Right ventricle myocardium superior (tissue), 1 donor: ENCODE measurements at places on chromosomes 1 and 21. TPM values are rescaled to one million over a fixed set of nuclear protein-coding genes. Genes with fewer than 3 reads are reported as not detected.

- DNase-seq, result no peak
These were observed 19.0 kb upstream of the PTPN14 start for GRCh38 chr1:214570442-214570841.

The MCOLN3 gene
- total RNA-seq, result 1.7 TPM

DNA sequence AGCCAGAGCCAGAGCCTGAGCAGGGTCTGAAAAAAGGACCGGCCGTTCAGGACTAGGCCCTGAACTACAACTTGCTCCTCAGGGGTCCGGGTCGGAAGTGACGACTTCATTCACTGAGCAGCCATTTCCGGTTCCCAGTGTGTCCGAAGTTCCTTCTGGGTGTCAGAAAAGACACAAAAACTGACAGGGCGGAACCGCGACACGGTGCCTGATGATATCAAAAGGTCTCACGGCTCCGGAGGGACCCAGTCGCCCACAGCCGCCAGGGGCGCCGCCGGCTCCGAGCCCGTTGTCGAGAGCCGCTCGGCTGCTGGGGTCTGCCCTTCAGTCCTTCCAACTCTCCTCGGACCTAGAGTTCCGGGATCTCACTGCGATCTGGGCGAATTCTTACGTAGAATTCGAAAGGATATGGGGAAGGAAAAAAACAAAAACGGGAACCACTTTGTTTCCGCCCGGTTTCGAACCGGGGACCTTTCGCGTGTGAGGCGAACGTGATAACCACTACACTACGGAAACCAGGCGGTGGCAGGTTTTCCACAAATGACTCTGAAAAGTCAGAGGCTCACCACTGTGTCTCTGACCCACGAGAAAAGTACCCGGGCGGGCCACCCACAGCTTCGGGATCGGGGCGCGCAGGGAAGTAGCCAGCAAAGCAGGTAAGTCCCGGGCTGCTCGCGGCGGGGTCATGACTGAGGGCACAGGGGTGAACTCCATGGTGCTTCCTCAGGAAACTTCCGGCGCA is 31.8 kb upstream of the CFAP126 start:
- DNase-seq, result peak; percentile 92

The USP24 gene
- 32.9 TPM for total RNA-seq

- no peak for DNase-seq
These were observed 1.5 kb downstream of the KCNA3 start for GRCh38 chr1:110673197-110673701.

DNA sequence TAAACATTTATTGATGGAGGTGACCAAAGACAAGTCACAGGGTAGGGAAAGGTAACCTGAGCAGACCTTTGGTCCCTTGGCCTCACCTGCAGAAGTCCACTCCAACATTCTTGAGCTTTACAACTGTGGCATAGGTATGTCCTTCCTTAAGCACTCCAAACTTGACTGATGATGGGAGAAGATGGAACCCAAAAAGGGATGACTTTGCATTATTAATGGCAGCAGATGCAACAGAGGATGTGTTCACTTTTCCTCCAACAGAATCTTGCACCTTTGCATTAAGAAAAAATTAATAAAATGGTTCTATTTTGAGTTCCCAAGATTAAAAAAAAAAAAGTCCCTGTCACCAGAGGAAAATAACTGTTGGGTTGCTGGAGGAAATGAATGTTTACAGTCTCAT is 42.2 kb downstream of the WDR3 start:
- no peak for DNase-seq

- DNase-seq, result no peak
These were observed 1336.6 kb downstream of the BRINP3 start for GRCh38 chr1:189141056-189141455.

The PLA2G2C gene
- not detected for total RNA-seq

- DNase-seq, result no peak
These were observed 30.2 kb downstream of the SNAP47 start for GRCh38 chr1:227765261-227766014.

DNA sequence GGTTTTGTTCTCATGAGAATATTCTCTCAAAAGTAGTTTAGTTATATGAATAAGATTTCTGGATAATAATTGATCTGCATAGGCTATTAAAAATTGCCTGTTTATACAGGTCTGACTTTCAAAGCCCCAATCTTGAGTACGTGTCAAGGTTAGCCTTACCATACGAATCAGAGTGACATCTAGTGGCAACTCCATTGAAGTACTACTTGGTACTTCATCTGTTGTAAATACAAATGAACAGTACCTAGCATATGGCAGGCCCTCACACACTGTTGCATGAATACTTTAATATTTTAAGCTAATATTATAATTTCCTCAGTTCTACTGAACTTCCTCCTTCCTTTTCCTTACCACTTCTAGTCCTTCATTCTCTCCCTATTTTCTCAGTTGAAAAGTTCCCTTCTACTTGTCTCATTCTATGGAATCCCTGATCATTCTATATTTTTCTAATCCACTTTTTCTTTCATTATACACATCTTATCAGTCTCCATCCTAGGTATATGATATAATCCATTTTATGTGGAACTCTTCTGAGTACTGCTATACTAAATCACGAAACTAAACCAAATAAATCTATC is 101.2 kb downstream of the AKT3 start:
- no peak for DNase-seq

The DRAXIN gene
- 0.05 TPM for total RNA-seq

GRCh38 chr21:43328958-43329691 is 97.8 kb downstream of the SIK1 start:
- DNase-seq, result no peak

GRCh38 chr1:106502659-106503058 is 553.8 kb upstream of the PRMT6 start:
- DNase-seq, result no peak

DNA sequence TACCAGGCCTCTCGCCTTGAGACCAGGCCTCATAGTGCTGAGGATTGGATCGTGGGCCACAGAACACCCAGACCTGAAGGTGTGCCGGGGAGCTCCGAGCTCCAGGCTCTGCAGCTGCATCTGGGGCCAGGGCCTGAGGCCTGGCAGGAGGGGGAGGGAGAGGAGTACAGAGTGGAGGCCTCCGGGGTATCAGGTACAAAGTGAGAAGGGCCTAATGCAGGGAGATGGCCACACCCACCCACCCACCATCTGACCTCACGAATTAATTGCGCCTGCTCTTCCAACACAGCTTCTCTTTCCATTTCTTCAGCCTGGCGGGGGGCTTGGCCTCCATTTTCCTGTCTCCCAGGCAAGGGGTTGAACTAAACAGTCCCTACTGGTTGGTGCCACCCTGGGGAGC is 99.4 kb upstream of the ARHGEF16 start:
- DNase-seq, result no peak

The KCNJ10 gene
- total RNA-seq, result 0.16 TPM

- DNase-seq, result peak; percentile 81
These were observed 155.9 kb upstream of the RUNX1 start for GRCh38 chr21:35204850-35205541.

DNA sequence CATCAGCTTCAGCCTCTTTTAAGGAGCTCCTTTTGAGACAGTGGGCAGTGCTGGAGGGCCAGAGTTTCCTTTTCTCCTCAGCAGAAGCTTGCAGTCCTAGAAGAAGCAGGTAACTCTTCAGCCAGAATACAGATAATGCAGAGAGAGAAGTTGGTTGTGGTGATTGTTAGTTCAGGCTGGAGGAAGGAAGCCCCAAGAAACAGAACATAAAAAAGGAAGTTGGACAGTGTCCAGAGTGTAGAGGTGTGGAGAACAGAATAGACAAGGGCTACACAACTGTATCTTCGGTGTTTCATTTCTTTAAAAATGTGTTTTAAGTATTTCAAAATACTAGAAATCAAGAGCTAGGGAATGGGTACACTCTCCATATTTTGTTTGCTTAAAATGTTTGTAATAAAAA is 6.4 kb upstream of the TACSTD2 start:
- no peak for DNase-seq

DNA sequence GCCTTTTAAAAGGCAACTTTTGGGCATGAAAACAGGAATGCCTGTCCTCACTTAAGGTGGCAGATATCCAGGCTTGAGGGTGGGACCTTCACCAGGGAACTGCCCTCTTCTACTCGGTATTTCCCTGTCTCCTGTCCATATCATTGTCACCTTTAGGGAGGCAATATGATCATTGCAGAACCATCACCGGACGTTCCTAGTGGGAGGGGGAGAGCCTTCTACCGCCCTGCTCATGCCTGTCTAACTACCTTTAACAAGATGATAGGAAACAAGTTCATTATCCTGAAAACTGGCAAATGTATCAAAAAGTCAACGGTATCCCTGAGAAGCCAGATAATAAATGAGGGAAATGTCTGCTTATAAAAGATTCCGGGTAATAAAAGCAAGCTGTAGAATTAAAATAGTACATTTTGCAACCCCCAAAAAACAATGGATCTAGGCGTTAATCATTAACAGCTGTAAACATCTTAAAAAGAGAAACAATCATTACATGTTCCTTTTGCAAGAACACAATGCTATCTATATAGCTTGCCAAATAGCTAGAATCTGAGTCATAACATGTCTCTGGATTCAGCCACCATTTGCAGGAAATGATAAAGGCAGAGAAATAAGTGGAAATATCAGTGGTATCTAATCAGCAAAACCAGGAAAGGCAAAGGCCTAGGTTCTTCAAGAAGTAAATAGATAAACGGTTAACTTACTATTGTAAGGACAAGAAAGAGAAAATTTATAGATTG is 852.9 kb upstream of the ADGRL4 start:
- no peak for DNase-seq

- DNase-seq, result no peak
These were observed 145.7 kb downstream of the KCNK2 start for GRCh38 chr1:215228193-215228592.

The KMO gene
- 0.56 TPM for total RNA-seq

The CELA2B gene
- total RNA-seq, result not detected

DNA sequence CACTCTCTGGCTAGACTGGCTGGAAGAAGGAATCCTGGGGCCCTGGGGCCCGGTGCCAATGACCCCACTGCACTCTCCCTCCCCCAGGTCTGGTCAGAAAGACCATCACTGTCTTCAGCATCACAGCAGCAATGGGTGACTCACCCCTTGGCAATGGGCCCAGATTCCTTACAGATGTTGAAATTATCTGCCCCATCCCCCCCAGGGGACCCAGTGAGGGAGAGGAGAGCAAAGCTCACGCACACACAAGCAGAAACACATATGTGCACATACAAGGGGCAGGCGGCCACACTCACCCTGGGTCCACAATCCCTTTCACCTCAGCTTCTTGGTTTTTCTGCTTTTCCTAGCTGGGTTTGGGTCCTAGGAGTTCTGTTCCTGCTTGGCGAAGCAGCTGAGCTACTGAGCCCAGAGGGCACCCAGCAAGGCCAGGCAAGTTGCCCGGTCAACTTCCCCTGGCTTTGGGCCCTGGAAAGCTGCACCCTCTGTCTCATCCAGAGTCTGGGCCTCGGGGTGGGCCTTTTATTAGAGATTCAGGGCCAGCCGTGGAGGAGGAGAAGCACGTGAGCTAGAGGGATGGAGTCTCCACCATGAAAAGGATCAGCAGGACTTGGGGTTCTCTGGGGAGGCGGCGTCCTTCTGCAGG is 2.6 kb downstream of the COL16A1 start:
- peak; percentile 91 for DNase-seq

- DNase-seq, result no peak
These were observed 43.4 kb upstream of the SLC19A2 start for GRCh38 chr1:169529068-169529642.

DNA sequence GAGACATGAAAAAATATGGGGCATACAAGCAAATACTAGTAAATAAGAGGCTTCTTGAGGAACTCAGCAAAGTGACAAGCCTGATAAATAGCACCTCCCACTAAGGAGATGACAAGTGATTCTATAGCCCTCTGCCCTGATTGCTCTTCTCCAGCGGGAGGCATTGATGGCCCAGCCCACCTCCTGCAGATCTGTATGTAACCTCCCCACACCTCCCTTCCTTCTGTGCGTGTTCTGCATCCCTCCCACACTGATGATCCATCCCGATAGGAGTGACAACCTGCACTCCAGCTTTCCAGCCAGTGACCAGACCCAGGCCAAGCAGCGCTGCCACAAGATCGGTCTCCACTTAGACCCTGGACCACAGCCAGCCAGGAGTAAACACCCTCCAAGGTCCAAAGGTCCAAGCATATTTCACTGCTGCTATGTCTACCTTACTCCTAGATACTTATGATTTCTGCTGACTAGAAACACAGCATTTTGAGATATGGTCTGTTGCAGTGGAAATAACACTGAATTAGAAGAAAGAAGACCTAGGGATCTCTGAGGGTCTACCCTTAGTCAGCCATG is 176.1 kb downstream of the BRINP2 start:
- DNase-seq, result no peak

The MAP3K6 gene
- total RNA-seq, result 41.0 TPM

The KCNA2 gene
- 0.70 TPM for total RNA-seq

DNA sequence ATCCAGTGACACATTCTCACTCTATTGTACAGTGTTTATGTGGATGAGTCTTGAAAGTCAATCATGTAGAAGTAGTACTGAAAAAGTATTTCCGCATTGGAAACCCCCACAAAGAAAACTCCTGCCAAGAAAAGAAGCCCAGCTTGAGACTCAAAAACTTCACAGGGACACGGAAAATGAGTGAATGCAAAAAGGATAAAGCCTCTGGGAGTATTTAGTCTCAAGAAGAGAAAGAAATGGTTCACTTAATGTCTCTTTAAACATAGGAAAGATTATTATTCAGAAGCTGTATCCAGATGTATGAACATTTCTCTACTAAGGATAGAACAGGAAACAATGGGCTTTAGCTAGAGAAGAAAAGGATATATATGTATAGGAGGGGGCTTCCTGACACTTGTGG is 304.5 kb downstream of the BARHL2 start:
- no peak for DNase-seq

GRCh38 chr1:235421751-235422150 is 54.5 kb downstream of the TBCE start:
- DNase-seq, result no peak

The TEX38 gene
- not detected for total RNA-seq

The CYP4Z1 gene
- 0.86 TPM for total RNA-seq

DNA sequence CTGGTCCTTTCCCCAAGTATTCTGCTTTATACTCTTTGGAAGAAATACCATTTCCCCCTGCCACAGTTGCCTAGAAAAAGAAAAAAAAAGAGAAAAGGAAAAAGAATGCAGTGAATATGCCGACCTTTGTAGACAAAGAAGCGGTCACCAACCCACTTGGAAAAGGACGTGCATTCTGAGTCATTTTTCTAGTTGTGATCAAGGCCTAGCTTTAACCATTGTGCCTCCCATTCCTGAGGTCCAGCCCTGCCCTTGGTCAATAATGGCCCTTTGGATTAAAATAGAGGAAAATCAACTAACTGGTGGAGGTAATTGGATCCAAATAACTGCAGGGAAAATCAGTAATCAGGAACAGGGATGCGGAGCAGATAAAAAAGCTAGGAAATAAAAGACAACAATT is 24.8 kb downstream of the S1PR1 start:
- DNase-seq, result no peak
